ENCODE measurements at places on chromosomes 12 and 14.
A peak's percentile ranks its signal among the peaks of the same experiment; 100 is the strongest.

- no peak for DNase-seq
These were observed 176.5 kb downstream of the PIWIL1 start for GRCh38 chr12:130514149-130514551.

GRCh38 chr12:63086149-63086915, 64.7 kb downstream of the AVPR1A start:
- DNase-seq: no peak

GRCh38 chr12:13343375-13343774, 146.8 kb downstream of the EMP1 start:
- no peak for DNase-seq

- no peak for DNase-seq
These were observed 5.3 kb downstream of the HSD17B6 start for GRCh38 chr12:56768424-56768823.

- peak; percentile 69 for DNase-seq
These were observed 262.6 kb upstream of the BTG1 start for GRCh38 chr12:92408072-92408900.

DNA sequence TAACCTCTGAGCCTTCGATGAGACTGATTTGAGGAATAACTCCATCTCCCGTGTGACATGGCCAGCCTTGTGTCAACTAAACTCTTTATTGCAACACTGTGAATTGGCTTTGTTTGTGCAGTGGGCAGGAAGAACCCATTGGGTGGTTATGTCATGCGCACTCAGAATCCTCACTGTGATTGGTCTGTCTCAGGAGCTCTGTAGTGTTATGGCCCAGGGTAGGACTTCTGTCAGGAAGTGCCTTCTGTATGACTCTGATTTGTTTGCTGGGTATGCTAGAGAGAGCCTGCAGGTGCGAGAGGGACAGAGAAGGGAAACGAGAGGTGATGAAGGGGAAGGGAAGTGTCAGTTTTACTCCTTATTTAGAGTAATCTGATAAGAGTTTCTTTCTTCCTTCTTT, 71.5 kb upstream of the DCD start:
- no peak for DNase-seq

DNA sequence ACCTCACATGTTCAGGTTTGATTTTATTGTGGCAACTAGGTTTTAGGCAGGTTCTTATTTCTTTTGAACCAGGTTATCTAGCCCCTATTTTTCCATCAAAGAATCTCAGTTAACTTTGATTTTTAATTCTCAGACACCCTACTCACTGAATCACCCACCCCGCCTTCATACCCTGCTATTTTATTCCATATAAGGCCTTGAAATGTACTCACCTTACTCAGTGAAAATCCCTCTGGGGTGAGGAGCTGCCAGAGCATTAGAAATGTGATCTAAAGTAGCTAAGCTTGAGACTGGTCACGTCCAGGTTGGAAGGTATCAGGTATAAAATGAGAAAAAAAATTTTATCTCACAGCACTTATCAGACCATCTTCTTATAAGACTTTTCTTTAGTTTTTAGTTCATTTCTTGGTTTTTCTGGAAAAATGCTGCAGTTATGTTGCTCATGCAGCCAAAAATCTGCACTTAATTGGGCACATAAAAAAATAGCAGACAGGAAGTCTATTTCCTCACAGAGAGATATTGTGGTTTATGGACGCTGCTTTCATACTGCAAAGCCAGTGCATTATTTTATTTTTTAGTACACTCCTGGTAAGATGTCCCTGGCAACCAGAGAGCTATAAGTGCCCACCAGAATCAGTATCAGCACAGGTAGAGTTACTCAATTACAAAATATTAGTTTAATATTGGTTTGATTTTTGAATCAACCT, 101.5 kb upstream of the CCDC91 start:
- DNase-seq: no peak

DNA sequence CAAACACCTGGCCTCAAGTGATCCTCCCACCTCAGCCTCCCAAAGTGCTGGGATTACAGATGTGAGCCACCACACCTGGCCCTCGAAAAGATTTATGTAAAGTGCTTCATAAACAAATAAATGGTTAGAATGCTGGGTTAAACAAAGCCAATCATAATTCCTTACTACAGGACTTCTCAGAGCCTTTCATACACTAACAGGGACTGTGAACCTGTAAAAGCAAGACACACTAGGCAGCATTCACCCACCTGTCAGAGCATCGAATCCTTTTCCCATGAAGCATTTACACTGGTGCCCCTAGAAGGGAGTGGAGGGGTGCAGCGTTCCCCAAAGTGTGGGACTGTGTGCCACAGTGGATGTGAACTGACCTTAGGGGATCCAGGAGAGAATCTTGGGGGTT, 29.5 kb downstream of the TRPV4 start:
- DNase-seq: no peak

DNA sequence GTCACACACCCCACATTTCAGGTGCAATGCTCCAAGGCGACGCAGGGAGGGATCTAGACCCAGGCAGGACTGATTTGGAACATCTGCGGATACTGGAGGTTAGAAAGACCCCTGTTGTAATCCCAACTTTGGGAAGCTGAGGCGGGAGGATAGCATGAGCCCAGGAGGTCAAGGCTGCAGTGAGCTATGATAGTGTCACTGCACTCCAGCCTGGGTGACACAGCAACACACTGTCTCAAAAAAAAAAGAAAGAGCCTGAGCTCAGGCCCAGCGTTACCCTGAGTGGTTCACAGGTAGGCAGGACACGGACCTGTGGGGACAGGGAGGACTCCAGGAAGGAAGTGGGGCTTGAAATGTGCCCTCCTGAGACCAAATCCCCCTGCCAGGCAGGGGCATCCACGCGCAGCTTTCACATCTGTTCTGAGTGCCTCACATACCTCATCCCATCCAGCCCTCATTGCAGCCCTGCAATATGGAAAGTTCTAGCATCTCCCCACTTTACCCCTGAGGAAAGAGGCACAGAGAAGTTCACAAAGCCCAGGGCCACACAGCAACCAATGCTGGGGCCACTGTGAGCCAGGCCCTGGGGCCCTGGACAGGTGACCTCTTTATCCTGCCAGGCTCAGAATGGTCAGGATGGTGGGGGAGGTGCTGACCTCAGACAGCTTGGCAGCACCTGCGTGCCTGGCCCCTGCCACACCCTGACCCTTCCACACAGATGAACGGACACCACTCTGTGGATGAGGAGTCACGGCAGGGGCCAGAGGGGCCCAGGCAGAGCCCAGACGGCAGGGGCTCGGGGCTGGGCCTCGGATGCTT, 34.1 kb downstream of the CCDC85C start:
- DNase-seq: no peak

DNA sequence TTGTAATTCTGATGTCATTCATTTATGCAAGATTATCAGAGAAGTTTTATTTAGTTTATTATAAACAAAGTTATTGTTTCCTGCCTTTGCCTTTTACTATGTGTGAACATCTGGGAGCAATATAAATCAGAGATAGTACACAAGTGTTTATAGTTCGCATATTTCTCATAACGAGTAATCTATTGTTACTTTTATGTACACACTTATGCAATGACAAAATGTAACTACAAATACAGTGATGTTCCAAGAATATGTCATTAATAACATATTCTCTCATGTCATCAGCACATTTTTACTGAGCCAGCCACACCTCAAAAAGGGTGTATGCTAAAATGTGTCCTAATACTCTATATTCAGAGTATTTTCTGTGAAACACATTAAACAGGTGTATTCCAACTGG, 243.2 kb downstream of the ALX1 start:
- DNase-seq: no peak

DNA sequence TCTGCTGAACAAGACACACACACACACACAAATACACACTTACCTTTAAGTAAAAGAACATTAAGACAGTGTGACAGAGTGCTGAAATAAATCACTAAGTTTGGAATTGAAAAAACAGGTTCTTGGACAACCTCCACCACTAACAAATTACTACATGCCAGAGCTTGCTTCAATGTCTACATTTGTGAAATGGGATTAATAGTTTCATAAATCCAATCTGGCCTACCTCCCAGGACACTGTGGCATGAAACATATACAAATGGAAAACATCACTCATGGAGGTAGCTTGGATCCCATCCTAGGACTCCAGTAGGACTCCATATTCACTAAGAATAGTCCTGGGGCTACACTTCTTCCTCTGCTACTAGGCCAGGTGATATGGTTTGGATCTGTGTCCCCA, 8.2 kb upstream of the CCDC60 start:
- no peak for DNase-seq

DNA sequence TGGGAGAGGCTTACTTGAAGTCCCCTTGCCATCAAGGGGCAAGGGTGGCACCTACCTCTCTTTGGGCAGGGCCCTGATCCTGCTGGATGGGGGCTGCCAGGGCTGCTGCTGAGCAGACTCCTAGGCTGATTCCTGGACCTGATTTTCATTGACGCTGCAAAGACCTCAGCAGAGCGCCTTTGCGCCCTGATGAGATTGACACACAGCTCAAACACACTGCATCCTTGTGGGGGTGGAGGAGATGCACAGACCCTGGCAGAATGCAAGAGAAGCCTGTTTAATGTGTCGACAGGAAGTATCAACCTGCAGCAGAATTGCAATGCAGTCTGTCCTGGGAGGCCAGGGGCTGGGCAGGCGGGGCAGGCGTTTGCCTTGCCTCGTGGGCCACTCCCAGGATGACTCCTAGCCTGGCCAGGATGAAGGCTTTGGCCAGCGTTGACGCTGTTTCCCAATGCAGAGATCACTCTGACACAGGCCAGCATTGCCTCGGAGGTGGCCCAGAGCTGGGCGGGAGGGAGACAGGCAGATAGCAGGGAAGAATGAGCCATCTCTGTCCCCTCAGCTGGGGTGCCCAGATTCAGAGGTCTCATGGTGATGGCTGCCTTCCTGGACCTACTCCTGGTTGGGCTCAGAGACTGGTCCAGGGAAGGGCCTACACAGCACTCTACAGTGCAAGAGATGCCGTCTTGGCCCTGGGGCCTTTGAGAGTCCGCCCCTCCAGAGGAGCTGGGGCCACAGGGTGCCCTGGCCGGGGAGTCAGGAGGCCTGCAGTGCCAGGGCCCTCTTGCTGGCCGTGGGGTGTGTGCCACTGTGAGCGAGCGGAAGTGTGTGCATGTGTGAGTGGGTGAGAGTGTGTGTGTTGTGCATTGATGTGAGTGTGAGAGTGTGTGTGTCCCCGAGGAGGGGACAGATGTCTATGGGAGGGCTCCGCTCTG, 108.3 kb downstream of the KIF26A start:
- DNase-seq: no peak

DNA sequence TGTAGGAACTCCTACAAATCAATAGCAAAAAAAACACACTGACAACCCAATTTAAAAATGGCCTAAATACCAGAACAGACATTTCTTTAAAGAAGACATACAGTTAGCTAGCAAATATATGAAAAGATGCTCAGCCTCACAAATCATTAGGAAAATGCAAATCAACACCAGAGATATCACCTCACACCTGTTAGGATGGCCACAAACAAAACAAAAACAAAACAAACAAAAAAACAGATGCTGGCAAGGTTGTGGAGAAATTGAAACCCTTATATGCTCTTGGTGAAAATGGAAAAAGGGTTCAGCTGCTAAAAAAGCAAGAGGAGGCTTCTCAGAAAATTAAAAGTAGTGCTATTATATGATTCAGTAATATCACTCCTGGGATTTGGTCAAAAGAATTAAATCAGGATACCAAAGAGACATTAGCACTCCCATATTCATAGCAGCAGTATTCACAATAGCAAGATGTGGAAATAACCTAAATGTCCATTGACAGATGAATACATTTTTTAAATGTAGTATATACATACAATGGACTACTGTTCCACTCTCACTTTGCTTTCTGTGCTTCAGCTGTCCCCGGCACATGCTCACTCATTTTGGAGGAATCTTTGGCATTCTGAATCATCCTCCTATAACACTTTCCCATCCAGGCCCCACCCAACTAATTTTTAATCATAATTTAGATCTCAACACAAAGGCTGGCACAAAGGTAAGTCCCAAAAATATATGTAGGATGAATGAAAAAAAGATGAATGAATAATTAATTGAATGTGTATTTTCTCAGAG, 99.1 kb downstream of the SYT1 start:
- no peak for DNase-seq

GRCh38 chr12:57234571-57235016, 5.1 kb downstream of the SHMT2 start:
- DNase-seq: no peak

DNA sequence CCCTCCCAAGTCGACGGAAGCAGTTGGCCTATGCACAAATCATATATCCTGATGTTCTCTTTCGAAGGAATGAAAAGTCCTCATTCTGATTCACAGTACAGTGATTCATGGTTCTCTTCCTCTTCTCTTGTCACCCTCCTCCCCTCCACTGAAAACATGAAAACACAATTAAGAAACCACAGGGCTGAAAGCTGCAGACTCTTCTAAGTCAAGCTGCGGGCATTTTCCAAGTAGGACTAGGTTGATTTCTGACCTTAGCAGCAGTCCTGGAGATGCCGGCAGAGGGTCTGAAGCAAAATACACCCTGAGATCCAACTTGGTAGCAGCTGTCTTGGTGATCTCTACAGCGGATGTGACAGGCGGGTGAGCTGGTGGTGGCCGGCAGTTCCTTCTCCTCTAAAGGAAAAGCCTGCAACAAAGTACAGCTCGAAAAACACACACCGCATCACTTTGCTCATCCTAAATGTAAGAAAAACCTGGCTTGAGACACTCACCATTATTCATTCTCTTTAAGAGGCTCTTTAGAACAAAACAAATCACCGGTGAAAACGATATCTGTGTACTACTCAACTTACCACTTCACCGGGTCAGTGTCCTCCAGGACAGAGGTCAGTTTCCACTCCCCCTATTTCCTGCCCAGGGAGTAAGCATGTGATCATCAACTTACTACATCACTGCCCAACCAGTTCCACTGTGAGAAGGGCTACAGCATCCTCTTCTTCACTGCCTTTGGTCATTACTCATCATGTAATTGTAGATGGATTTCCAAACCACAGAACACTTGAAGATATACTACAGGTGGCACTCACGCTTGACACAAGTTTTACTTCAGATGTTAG, 6.0 kb downstream of the TMCC3 start:
- peak; percentile 36 for DNase-seq

DNA sequence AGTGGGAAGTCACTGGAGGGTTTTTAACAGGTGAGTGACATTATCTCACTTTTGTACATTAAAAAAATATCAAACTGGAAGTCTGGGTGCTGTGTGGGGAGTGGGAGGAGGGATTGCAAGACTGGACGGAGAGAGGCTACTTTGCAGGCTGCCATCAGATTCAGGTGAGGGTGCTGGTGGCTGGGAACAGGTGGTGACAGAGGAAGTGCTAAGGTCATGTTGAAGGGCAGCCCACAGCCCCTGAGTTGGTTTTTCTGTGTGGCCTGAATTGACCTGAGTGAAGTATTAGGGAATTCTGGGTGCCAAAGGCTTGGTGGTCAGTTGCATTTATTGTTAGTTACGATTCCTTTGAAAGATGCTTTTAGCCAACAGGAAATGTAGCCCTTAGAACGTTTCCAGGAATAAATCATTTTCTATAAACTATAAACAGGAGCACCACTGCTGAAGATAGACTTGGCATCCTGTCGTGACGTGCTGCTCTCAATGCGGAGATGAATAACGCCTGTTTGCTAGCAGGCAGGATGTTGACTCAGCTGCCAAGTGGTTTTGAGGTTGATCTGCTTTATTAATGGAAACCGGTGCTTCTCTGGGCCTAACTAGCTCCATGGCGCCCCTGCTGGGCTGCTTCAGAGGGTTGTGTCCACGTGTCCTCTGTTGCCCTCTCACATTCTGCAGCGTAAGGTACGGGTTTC, 707.5 kb upstream of the TMEM132C start:
- DNase-seq: peak; percentile 92

Data from activated CD4-positive, alpha-beta memory T cell treated with anti-CD3 and anti-CD28 coated beads, Interleukin-2, amount 10 ng/mL, durations not matched to agents 7 days and 5 days (primary cell).